ENCODE measurements at places on chromosomes 3 and 15.

DNA sequence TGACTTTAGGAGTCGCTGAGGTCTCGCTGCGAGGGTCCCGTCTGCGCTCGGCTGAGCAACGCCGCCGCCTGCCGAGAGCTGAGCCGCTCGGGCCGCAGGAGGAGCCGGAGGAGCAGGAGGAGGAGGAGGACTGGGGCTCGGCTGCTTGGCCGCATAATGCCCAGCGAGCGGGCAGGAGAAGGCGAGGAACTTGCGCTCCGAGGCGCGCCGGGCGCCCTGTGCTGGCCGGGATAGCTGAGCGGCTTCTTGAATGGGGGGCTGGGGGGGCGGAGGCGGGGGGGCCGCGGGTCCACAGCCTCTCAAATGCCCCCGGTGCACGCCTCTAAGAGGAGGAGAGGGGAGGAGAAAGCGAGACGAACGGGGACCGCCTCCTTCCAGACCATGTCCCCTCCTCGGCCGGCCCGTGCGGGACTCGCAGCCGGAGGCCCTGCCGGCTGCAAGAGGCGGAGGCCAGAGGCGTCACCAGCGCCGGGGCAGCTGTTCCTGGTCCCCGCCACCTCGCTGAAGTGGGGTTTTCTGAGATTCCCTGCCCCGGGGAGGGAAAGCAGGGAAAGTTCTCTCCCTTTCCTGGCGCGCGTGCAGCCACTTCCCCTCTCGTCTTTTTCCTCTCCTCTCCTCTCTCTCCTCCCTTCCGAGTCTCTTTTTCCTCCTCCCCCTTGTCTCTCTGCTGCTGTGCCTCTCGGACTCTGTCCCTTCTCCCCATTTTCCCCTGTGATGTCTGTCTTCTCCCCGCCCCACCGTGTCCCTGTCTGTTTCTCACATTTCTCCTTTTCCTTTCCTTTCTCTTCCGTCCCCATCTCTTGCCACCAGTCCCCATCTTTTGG is at the start of gene ADAMTS9:
Gene ADAMTS9 (minus strand): TSS at position 220 of the 824 bp plus-strand sequence. CDS start 343 bp downstream, outside the sequence.
- H3K27me3 ChIP-seq = no peaks in the 10 kb centered on the region
- DNase-seq = peak; percentile 89
- H3K27ac ChIP-seq = peak within 1 kb of the TSS; percentile 97
- H3K4me1 ChIP-seq = peaks cover 30% of the 10 kb centered on the region
- H3K36me3 ChIP-seq = no peaks in the 10 kb centered on the region

- no peak for DNase-seq
- no peak overlapping the region for H3K4me3 ChIP-seq
- H3K27ac ChIP-seq = peak overlapping the region; percentile 15
Measured at GRCh38 chr3:196135693-196136639, 54.1 kb upstream of the TFRC start.

DNA sequence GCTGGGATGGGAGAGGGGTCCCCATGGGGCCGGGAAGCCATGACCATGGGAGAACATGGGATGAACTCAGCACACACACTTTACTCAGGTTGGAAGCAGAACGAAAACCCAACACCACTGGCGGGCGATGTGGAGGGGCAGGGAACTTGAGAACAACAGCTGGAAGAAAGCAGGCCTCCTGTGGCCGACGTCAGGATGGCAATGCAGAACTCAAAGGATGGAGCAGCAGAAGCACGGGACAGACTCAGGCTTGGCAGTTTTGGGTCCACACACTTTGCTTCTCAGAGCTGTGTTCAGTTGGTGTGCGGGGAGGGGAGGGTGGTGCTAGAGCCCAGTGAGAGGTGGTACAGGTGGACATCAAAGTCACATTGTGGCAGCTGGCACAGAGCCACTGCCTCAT is 80.7 kb downstream of the SEC22A start:
- no peaks in the 10 kb centered on the region for H3K27me3 ChIP-seq
- no peak overlapping the region for H3K27ac ChIP-seq
- no peak for DNase-seq
- H3K4me3 ChIP-seq = no peak overlapping the region
- H3K36me3 ChIP-seq = peaks cover 38% of the 10 kb centered on the region
- H3K4me1 ChIP-seq = no peaks in the 10 kb centered on the region

GRCh38 chr3:52145736-52146110 is 8.5 kb downstream of the POC1A start:
- H3K27ac ChIP-seq = no peak overlapping the region
- H3K4me1 ChIP-seq = peaks cover 4% of the 10 kb centered on the region
- no peak for DNase-seq
- H3K27me3 ChIP-seq = no peaks in the 10 kb centered on the region

DNA sequence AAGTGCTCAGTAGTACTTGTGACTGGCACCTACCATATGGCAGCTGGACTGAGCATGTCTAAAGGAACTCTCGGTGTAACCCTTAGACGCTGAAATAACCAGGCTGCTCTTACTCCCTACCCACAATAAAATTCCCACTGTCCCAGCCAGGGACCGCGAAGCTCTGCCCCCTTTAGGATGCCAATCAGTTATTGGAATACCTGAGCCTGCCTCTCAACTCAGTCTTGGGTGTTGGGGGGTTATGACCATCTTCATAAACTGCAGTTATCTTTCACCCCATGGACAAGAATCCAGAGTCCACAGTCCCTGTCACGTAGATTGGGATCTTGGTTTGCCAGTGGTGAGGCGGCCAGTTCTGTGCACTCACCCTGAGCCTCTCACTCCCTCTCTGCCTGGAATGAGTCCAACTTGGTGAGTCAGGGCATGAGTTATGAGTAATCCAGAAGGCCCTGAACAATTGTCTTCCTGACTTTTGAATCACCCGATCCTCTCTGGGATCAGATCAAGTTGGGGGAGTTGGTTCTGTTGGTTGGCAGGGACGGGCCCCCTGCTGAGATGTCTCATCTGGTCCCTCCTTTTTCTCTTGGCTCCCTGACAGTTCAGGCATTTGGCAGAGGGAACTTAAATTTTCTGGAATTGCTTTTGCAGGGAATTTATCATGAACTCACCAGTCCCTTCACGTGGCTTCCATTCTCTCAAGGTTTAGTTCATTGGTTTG is 120.1 kb upstream of the UBE2E1 start:
- H3K36me3 ChIP-seq = no peaks in the 10 kb centered on the region
- peaks cover 7% of the 10 kb centered on the region for H3K4me1 ChIP-seq
- peak; percentile 72 for DNase-seq
- no peak overlapping the region for H3K4me3 ChIP-seq

DNA sequence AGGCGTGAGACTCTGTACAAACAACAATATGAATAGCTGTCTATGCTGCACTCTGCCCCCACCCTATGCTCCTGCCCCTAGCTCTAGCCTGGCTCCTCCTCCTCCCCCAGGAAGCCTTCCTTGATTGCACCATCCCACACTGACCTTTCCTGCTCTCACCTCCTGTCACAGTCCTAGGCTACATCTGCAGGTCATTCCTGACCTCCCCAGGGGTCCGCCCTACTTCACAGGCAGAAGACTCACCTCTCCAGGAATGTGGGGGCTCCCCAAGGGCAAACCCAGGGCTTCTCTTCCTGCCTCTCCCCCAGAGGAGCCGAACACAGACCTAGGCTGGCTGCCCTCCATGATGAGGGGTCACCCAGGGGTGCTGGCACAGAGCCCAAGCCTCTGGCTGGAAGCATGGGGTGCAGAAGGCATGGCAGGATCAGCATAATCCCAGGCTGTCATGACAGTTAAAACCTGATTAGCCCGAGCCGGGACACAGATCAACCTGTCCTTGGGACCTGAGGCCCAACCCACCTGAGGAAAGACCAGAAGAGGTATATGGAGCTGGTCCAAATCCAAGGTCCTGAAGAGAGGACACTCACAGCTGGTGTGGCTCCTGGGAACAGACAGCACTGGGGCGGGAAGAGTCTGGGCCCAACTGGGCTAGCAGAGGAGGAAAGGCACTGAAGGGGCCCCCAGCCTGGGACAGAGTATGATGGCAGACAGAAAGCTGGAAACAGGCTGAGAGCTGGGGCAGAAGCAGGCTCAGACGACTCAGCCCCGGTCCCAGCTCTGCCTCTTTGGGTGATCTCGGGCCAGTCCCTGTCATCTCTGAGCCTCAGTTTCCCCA is 5.9 kb downstream of the SEMA7A start:
- DNase-seq = no peak
- H3K27ac ChIP-seq = no peak overlapping the region

DNA sequence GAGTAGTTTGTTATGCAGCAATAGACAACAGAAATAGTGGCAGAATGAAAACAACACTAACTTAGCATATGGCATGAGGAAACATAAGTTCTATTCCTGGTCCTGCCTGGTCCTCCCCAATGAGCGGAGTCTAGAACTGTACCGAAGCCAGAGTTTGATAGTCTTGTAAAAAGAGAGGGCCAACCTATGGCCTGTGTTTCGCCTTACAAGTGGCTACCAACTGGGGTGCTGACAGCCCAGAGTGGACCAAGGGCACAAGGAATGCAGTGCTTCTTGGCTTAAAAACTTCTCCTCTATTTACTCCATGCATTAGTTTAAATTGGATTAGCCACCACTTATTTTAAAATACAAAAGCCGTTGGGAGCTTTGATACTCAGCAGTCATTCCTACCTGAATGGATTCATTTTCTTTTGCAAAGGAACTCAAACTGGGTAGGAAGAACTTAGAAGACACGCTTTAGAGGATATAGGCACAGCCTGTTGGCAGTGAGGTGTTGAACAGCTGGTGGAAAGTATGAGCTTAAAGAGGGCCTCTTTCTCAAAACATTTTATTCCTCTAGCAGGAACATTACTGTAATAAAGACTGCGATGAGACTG is 302.9 kb downstream of the PLCL2 start:
- H3K27ac ChIP-seq = no peak overlapping the region
- H3K4me3 ChIP-seq = no peak overlapping the region
- H3K27me3 ChIP-seq = no peaks in the 10 kb centered on the region
- DNase-seq = no peak
- peaks cover 24% of the 10 kb centered on the region for H3K36me3 ChIP-seq
- H3K4me1 ChIP-seq = peaks cover 5% of the 10 kb centered on the region

- H3K4me1 ChIP-seq = no peaks in the 10 kb centered on the region
- no peak for DNase-seq
- H3K27me3 ChIP-seq = no peaks in the 10 kb centered on the region
- no peak overlapping the region for H3K4me3 ChIP-seq
- no peak overlapping the region for H3K27ac ChIP-seq
Measured at GRCh38 chr3:128835096-128835495, 44.3 kb upstream of the ACAD9 start.

DNA sequence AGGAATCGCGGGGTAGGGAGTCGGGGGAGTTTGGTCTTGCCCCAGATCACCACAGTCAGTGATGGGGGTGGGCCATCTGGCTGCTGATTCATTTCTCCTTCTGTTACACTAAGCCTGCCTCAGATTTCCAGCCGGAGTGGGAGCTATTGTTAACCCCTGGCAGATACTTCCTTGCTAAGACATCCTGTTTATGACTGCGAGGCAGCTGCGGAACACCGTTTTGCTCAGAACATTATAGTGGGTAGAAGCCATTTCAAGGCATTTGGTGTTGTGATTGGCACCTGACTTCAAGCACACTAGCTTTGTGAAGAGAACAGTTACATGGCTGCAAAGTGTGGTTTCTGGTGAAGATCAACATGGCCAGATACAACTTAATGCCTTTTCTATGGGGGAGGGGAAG is 73.8 kb downstream of the FLNB start:
- H3K27ac ChIP-seq = peak overlapping the region; percentile 29
- H3K36me3 ChIP-seq = no peaks in the 10 kb centered on the region
- H3K4me3 ChIP-seq = no peak overlapping the region

- no peak overlapping the region for H3K4me3 ChIP-seq
- no peaks in the 10 kb centered on the region for H3K36me3 ChIP-seq
- H3K4me1 ChIP-seq = no peaks in the 10 kb centered on the region
- H3K27ac ChIP-seq = no peak overlapping the region
Measured at GRCh38 chr15:79617071-79617470, 184.9 kb downstream of the MINAR1 start.

GRCh38 chr15:91484141-91484540 is 369.4 kb upstream of the SLCO3A1 start:
- H3K27me3 ChIP-seq = no peaks in the 10 kb centered on the region
- DNase-seq = no peak
- H3K4me1 ChIP-seq = no peaks in the 10 kb centered on the region
- no peak overlapping the region for H3K4me3 ChIP-seq

GRCh38 chr3:30934208-30934550 is 39.7 kb upstream of the GADL1 start:
- H3K4me3 ChIP-seq = no peak overlapping the region
- no peaks in the 10 kb centered on the region for H3K4me1 ChIP-seq
- no peak for DNase-seq
- H3K36me3 ChIP-seq = no peaks in the 10 kb centered on the region
- H3K27me3 ChIP-seq = no peaks in the 10 kb centered on the region
- H3K27ac ChIP-seq = no peak overlapping the region

DNA sequence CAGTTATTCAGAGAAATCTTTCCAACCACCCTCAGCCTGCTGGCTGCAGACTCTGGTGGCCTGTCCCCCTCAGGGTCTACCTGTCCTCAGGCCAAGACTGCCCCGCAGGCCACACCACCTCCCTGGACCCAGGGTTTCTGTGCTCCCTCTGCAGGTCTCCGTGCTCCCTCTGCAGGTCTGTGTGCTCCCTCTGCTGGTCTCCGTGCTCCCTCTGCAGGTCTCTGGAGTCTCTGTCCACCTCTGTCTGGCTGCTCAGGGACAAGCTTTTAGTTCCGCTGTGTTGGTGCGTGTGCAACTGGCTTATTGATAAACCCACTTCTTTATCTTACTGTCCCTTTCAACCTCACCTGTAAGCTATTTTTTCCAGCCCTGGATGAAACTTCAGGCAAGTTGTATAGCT is 30.1 kb downstream of the BDH1 start:
- H3K4me3 ChIP-seq = no peak overlapping the region
- no peaks in the 10 kb centered on the region for H3K36me3 ChIP-seq
- no peaks in the 10 kb centered on the region for H3K4me1 ChIP-seq
- H3K27ac ChIP-seq = no peak overlapping the region

- no peak for DNase-seq
- H3K4me3 ChIP-seq = no peak overlapping the region
- H3K4me1 ChIP-seq = peaks cover 14% of the 10 kb centered on the region
- peaks cover 6% of the 10 kb centered on the region for H3K36me3 ChIP-seq
Measured at GRCh38 chr3:71360180-71360579, 223.3 kb downstream of the FOXP1 start.

DNA sequence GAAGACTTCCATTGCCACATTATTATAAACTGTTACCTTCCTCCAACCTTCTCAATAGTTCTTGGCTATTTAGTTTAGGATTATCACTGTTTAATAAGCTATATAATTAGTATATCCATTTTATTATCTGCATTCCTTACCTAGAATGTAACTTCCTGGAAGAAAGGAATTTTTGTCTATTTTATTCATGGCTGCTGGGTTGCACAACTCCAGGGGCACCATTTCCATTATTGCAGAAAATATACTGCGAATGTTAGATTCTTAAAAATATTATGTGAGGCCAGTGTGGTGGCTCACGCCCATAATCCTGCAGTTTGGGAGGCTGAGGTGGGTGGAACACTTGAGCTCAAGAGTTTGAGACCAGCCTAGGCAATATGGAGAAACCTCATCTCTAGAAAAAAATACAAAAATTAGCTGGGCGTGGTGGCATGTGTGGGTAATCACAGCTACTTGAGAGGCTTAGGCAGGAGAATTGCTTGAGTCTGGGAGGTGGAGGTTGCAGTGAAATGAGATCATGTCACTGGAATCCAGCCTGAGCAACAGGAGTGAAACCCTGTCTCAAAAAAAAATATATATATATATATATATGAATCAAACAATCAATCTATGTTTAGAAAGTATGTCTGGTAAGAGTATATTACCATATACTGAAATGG is 19.9 kb downstream of the CLDN1 start:
- no peak for DNase-seq
- H3K36me3 ChIP-seq = no peaks in the 10 kb centered on the region
- no peak overlapping the region for H3K27ac ChIP-seq
- no peaks in the 10 kb centered on the region for H3K27me3 ChIP-seq

GRCh38 chr3:155394240-155394639 is 100.8 kb upstream of the STRIT1 start:
- no peak for DNase-seq
- no peak overlapping the region for H3K4me3 ChIP-seq
- H3K27me3 ChIP-seq = no peaks in the 10 kb centered on the region
- H3K27ac ChIP-seq = no peak overlapping the region
